ENCODE measurements at places on chromosomes 5 and 9.

DNA sequence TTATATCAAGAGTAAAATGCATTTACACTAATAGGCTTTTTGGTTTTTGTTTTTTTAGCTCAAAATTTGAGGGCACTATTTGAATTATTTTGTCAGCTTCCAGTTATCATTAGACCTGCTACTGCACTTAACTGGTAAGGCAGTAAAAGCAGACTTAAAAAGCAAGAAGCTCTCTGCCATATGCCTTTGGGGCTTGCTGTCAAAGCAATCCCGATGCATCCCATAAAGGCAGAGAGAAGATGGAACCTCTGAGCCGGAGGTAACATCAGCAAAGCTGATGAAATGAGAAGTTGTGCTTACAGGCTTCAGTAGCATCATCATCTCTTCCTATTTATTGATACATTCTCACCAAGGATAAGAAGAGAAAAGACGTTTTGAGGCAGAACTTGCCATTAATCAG lies 1414.3 kb upstream of the CDH6 start:
- DNase-seq: no peak

- DNase-seq: no peak
Measured at GRCh38 chr9:16265688-16266087, 604.8 kb downstream of the BNC2 start.

DNA sequence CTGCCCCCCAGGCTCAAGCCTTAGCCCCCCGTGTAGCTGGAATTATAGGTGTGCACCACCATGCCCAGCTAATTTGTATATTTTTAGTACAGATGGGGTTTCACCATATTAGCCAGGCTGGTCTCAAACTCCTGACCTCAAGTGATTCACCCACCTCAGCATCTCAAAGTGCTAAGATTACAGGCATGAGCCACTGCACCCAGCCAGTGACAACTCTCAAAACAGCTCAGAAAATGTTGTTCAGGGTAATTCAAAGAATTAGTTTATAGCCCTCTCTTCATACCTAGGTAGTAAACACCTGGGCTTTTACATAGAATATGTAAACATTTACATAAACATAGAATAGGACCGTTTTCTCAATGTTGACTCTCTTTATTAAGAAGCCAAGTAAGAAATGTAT lies 168.7 kb downstream of the ENC1 start:
- DNase-seq: no peak

DNA sequence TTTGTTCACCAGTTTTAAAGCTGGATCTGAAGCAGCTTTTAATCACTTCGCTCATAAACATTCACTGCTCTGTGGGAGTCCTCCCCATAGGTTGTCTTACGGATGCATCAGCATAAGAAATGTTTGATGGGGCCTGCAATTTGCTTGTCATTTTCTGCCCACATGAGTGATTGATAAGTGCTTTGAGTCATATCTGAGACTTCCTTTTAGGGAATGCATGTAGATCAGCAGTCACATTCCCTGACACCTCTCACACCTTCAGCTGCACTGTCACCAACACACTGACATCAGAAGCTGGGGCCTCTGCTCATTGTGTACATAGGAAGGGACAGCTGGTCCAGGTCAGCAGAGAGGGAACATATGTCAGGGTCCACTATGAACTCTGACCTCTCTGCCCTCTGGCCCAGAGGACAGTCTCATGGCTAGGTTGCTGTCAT lies 84.1 kb upstream of the SPATA31D4 start:
- DNase-seq: no peak

DNA sequence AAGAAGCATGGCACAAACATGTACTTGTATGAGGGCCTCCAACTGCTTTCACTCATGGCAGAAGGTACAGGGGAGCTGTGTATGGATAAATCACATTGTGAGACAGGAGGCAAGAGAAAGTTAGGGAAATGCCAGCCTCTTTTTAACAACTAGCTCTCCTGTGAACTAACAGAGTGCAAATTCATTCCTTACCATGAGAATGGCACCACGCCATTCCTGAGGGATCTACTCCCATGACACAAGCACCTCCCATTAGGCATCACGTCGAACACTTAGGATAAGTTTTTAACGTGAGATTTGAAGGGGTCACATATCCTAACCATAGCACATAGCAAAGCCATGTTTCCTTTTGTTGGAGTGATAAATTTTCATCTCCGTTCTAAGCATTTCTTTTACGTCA lies 747.2 kb upstream of the CHD1 start:
- DNase-seq: no peak

- no peak for DNase-seq
Measured at GRCh38 chr9:88006511-88007290, 32.4 kb upstream of the CDK20 start.

GRCh38 chr9:80292231-80292630 lies 720.5 kb downstream of the TLE4 start:
- no peak for DNase-seq

DNA sequence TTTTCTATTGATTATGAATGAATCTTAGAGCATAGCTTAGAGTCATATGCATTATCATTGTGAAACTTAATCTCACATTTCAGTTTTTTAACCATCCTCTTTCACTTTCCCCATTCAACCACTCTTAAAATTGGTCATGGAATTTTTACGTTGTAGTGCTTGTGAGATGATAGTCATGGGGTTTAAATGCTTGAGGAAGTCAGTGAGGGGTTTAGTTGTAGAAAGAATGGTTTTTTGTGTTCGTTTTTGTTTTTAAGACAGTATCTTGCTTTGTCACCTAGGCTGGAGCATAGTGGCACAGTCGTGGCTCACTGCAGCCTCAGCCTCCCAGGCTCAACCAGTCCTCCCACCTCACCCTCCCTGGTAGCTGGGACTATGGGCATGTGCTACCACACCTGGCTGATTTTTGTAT lies 19.6 kb downstream of the UGCG start:
- no peak for DNase-seq

DNA sequence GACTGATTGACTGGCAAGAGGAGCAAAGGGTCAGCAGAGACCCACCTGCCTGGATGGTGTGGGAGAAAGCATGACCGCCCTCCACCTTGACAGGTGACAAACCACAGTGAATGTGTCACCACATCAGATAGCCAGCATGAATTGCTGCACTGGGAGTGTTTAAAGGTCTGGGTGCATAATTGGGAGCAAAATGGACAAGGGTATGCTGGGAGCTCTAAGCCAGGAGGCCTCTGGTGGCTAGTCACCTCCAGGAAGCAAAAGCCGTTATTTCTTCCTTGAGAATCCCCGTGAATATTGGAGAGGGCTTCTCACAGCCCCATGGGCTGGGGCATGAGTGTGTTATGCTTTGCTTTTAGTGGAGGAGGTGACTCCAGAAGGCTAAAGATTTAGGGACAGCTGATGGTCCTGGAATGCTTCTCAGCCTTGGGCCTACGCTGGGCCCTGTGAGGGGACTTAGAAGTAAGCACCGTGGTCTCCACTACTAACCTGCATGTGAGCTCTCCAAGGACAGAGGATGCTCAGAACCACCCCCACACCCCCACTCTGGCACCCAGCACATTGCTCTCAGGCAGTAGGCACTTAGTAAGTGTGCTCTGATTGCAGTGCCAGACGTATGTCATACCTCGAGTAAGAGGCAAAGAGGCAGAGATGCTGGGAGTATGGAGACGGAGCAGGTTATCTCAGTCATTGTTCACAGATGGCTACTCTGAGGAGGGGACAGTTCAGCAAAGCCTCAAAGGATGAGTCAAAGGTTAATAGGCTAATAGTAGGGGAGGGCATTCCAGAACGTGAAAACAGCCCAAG lies 9.1 kb upstream of the IRF1 start:
- DNase-seq: no peak

DNA sequence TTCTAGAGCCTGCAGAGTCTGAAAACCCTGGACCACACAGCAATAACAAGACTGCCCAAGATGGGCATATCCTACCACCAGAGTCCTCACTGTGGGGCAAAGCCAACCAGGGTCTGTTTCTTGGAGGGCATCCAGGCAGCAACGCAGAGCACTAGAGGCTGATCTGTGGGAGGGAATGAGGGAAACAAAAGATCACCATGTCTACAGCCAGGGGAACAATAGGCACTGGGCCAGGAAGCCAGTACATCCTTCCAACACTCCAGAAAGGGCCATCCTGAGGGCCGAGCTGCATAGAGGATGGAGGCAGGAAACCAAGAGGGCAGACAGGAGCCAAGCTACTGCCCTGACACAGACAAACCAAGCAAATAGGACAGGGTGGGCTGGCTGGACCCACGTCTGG lies 416.1 kb upstream of the IRX4 start:
- no peak for DNase-seq

- DNase-seq: no peak
Measured at GRCh38 chr5:96384353-96384752, 48.7 kb downstream of the PCSK1 start.

DNA sequence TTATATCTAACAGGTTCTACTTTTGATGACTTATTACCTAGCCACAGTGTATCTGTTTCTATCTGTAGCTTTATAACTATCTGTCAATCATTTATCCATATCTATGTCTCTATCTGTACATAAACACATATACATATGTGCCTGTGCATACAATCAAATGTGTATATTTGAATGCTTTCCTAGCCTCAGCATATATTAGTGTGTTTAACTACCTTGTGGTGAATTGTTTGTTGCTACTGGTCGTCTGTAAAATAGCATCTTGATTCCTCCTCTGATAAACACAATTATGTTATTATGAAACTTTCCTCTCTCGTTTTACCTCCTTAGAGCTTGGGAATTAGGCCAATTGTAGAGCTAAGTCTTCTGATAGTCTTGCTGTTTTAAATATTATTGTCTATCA lies 44.4 kb downstream of the PARP8 start:
- DNase-seq: no peak

- no peak for DNase-seq
Measured at GRCh38 chr5:78273436-78273835, 21.1 kb downstream of the AP3B1 start.

DNA sequence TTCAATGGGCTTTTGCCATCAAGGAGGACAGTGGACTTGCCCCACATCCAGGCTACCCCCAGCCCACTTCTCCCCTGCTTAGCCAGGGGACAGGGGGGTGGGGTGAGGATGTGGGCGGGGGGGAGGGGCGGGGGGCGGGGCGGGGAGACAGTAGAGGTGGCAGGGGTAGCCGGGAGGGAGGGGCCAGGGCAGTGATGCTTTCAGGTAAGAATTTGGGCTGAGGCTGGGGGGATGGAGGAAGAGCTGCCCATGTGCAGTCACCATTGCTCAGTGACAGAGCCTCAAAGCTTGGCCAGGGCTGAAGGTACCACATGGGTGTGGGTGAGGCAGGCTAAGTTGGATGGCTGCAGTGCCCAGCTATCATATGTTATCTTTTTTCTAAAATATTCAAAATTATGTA lies 40.7 kb upstream of the HNRNPA0 start:
- no peak for DNase-seq

GRCh38 chr5:77638763-77639671 lies 504 bp upstream of the OTP start:
- no peak for DNase-seq

- DNase-seq: no peak
Measured at GRCh38 chr9:90900130-90900529, 98.5 kb downstream of the SYK start.

Measured in activated B cell treated with CpG ODN at 0.5 μM for 24 hours (primary cell).